ENCODE measurements at places on chromosomes 12 and 14.

DNA sequence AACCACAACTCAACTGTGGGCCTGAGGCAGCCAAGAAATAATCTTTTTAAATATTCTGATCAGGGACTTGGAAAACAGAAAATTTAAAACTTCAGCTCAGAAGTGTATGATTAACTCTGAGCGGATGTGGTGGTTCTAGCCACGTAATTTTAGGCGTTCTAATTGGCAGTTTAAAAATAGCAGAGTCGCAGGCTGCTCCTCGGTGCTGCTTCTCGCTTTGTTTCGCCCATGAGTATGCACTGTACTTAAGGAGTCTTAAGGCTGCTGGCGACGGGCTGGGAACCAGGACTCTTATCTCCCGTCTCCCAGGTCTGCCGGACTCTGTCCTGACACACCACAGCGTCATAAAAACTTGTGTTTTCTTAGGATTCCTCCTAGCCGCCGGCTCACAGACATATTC, 113.4 kb upstream of the PELI2 start:
- DNase-seq = no peak

DNA sequence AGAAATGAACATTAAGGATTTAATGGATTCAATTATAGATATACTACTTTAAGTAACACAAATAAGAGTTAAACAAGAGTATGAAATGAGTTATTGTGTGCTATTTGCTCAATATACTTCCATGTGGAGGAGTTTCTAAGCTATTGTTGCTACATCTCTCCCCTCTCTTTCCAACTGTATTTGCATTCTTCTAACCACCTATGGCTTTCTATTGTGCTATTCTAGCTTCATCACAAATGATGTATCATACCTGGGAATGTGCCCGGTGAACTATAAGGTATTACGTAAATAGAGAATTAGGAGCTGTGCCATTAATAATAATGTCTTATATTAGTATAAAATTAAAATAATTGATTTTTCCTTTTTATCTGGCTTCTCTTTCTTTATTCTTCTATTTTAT, 87.1 kb upstream of the PLEKHG7 start:
- no peak for DNase-seq

GRCh38 chr12:32255588-32255987, 143.8 kb upstream of the FGD4 start:
- no peak for DNase-seq

DNA sequence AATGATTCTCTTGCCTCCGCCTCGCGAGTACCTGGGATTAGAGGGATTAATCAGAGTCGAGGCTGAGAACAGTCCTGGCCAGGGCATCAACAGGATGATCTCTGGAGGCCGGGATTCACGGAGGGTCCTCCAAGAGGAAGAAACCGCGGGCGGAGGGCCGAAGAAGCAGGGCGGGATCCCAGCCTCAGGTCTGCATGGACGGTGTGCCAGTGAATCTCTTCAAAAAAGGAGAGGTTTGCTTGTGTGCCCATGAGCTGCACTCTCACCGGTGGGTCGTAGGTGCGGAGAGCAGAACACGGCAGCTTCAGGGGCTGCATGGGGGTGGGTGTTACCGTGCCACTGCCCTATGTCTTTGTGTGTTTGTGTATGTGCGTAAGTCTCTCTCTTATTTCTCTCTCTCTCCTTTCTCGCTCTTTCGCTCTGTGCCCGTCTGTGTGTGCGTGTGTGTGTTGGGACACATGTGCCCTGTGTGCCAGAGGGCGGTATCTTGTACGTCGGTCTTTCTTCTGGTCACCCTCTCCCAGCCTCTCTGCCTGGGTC, 768.2 kb upstream of the ALG10B start:
- no peak for DNase-seq

DNA sequence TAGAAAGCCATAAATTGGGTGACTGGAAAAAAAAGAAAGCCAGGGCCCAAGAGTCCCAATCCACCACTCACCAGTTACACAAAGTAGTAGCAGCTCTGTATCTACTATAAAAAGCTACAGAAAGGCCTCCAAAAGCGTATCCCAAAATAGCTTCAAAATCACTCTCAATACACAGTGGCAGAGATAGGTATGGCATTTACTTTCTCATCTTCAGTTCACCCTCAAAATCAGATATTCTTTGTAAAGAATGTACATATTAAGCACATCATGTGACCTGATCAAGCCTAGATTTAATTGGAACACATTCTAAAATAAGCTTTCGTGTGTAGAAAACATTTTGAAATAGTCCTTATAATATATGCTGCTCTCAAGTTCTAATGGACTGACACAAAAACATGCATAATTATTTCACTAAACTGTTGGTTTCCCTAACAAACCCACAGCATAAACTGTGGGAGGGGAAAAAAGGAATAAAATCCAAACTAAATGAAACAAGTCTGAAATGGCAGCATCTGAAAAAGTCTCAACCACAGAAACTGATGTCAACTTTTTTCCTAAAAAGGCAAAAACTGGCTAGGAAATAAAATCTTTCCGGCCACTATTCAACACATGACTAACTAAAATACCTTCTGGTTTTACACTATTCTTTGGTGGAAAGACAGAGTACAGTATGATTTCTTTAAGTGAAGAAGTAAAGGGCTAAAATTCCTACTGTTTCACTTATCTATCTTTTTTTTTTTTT, 25.9 kb downstream of the UBE2N start:
- DNase-seq = no peak

- DNase-seq = peak; percentile 87
These were observed 1.5 kb upstream of the EFS start for GRCh38 chr14:23366426-23366921.
